ENCODE measurements at places on chromosomes 5 and 9.

DNA sequence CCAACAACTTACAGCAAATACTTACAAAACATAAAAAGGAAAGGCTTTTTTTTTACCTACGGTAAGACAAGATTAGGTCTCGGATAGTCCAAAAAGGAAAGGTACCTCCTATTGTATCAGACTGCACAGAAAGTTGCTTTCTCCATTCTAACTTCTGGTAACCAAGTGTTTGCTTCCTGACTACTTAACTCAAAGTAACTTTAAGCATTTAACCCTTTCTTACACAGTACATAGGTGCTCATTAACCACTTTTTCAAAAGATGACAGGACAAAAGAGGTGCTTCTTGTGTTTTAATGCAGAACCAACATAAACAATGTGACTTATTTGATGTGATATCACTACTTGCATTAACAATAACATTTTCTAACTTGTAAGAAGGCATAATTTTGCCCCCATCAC is 23.1 kb downstream of the PWWP2A start:
- no peak for DNase-seq

DNA sequence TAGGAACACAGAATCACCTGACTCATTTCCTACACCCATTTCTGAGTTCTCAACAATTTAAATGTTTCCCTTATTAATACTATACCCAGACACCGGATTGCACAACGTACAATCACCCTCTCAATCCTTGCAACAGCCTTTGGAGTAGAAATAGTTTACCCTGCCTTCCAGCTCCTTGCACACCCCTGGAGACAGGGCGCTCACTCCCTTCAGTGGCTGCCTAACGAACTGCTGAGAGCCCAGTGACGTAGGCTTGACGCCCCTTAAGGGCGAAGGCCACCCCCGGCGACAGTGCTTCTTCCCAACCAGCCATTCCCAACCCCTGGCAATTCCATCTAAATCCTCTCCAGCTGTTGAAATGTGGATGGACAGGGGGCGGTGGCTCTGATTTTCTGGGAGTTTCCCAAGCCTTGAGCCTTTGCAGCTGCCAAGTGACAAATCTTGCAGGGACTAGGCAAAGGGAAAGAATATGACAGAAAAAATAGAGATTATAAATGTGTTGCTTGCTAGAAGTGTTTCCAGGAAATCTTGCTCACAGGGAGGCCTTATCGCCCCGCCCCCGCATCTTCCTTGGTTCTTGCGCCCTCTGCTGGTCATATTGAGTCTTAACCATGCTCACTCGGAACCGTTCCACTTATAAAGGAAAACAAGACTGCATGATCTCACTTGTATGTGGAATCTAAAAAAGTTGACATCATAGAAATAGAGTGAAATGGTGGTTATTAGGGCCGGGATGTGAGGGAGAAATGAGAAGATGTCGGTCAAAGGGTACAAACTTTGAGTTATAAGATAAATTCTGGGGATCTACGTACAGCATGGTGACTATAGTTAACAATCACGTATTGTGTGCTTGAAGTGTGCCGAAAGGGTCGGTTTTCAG is 7.6 kb upstream of the BARX1 start:
- peak; percentile 76 for DNase-seq

DNA sequence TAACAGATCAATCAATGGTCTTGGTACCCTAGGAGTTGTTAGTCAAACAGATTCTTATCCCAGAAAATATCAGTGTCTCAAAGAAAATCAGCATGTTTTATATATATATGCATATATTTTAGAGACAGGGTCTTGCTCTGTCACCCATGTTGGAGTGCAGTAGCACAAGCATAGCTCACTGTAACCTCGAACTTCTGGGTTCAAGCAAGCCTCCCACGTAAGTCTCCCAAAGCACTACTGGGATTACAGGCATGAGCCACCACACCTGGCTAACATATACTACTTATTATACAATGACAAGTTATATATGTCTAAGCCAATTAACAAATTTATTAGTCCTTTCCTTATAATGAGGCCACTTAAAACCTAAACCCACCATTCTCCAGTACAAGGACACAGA is 10.4 kb downstream of the RAB14 start:
- DNase-seq, result no peak

DNA sequence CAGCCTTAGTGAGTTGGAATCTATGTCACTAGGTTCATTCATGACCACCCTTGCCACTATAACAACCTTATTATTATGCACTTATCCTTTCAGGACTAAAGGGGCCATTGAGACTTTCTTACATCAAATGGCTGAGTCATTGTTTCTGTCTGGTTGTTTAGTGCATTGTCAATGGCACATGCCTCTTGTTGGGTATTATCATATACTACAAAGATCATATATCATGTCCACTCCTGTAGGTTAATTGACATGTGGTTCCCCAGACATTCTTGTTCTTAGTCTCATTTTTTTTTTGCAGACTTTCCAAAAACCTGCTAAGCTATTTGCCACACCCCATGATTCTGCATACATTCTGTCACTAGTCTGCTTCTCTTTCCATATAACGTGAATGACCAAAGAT is 66.7 kb upstream of the PRDM9 start:
- no peak for DNase-seq

GRCh38 chr5:72125941-72126620 is 18.8 kb downstream of the MAP1B start:
- DNase-seq, result no peak

DNA sequence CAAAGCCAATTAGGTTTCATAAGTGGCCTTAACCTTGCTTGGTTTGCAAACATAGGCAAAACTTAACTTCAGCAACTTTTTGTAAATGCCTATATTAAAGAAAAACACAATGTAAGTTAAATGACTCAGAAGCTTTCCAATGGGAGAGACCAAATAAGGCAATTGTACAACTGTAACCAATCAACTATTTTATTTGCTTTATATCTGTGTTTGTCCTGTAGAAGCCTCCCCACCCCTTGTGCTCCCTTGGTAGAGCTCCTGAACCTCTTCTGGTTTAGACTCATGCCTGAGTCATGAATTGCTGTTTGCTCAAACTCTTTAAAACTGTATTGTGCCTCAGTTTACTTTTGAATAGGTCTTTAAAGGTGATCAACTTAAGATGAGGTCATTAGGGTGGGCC is 3.0 kb upstream of the C1QTNF3 start:
- DNase-seq, result no peak

DNA sequence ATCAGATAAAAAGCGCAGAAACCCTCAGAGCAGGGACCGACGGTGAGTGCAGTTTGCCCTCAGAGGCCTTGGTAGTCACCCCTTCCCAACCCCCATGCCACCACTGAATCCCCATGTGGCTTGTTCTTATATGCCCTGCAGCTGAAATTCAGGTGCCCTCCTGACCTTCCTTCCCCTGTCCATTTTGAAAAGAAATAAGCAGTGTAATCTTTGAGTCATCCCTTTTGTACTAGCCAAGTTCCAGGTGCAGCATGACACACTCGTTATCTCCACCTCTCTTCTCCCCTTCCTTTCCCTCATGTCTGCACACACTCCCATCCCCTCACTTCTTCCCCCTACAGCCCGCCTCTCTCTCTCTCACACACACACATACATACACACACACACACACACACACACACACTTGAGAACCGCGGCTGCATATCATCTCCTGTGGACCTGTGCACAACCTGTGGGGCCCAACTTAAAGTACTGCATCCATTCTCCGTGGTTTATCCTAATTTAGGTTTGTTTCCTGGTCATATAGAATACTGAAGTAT is 53.1 kb downstream of the SYK start:
- no peak for DNase-seq

GRCh38 chr5:56549096-56549886 is 266.1 kb upstream of the MAP3K1 start:
- no peak for DNase-seq

- DNase-seq, result peak; percentile 46
These were observed 547 bp downstream of the CLTA start for GRCh38 chr9:36191290-36191645.

- DNase-seq, result no peak
These were observed 668 bp downstream of the ETF1 start for GRCh38 chr5:138542180-138542955.

- no peak for DNase-seq
These were observed 108.1 kb upstream of the FBXL7 start for GRCh38 chr5:15391704-15392397.

DNA sequence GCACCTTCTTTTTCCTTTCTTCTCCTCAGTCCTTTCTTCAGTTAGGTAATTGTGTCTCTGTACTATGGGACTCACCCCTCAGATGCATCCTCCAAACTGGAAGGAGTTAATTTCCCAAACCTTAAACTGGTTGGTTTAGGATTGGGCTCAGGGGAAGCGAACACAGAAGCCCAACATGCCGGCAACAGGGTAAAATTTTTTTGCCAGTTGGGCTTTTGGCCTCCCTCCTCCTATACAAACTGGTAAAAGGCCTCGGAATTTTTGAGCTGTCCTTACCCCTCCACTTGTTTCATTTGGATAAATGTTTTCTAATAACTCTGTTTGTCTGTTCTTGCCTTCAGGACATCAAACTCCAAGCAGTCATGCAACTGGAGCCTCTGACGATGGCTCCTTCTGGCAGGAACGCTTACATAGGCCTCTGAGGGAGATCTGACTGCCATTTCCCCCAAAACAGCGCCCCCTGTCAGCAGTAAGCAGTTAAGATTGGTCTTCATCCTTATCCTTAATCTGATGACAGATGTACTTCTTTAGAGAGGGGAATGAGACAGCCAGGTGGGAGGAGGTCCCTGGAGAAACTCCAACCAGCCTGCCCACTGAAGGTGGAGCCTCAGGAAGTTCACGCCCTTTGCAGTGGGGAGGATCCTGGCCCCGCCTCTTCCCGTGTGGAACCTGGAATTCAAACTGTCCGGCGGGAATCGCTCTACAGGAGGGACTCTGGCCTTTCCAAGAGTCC is 57.8 kb upstream of the SPINK5 start:
- no peak for DNase-seq

DNA sequence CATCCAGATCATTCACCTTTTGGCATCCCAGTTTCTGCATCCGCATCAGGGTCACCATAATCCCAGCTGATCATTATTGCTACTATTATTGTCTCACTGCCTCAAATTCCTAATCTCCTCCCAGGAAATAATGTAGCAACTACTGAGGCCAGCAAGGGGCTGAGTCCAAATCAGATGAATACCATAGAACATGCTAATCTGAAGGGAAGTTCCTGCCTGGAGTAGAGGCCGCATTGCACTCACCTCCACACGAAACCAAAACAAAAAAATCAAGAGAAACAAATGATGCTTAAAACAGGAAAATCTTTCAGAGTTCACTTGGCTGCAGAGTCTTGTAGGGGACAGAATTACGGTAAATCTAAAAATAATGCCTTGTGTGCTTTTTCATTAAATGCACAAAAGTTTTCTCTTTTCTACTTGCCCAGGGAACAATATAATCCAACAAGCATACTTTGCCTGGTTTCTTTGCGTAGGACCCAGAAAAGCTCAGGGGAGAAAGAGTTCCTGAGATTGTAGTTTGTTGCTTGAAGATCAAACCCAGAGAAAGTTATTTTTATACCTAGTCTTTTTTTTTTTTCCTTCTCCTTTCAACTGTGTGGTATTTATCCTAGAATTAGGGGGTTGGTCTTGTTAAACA is 87.7 kb upstream of the KLF4 start:
- DNase-seq, result no peak

- DNase-seq, result no peak
These were observed 64.5 kb upstream of the FRRS1L start for GRCh38 chr9:109231593-109231992.

GRCh38 chr5:131221888-131222287 is 42.0 kb upstream of the CDC42SE2 start:
- no peak for DNase-seq

DNA sequence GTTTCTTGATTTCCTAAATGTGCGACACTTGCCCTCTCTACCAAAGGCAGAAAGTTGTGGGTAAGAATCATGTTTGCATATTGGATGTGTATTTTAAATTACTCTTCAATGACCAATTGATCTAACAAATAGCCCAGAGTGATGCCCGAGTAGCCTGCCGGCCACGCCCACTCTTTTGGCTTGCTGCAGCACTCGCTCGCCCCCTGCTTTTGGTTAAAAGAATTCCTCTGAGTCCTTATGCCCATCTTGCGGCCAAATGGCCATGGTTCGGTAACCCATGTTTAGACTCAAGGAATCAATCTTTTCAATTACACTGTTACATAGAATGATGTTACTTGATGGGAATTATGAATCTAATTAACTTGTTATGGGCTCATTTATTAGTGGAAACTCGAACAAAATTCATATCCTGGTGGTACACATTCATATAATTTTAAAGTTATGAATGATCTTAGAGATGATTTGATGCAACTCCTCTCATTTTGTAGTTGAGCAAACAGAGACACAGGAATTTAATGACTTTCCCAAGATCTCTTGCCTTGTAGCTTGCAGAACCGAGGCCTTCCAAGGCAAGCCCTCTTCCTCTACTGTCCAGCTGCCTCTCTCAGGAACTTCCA is 36.5 kb downstream of the PPIC start:
- DNase-seq, result peak; percentile 47

- no peak for DNase-seq
These were observed 86.9 kb upstream of the TTC23L start for GRCh38 chr5:34751807-34752736.

All from activated naive CD8-positive, alpha-beta T cell treated with anti-CD3 and anti-CD28 coated beads, Interleukin-2, amount 50 U/mL, for 24 hours (primary cell).